ENCODE measurements at places on chromosomes 5 and 9. TPM values are rescaled to one million over a fixed set of nuclear protein-coding genes. Genes with fewer than 3 reads are reported as not detected.

Gene IRX1
- not detected for total RNA-seq

Gene OR13C5
- not detected for total RNA-seq

Gene LCN15
- 0.05 TPM for total RNA-seq

Gene NMUR2
- not detected for total RNA-seq

Gene TOR2A
- 8.2 TPM for total RNA-seq

Gene PFN3
- not detected for total RNA-seq

Gene PHF24
- total RNA-seq: 0.08 TPM

Gene ORM1
- total RNA-seq: 3.5 TPM

Gene GNA14
- total RNA-seq: 0.15 TPM

Gene PRR16
- not detected for total RNA-seq

Gene SYNPO
- 82.8 TPM for total RNA-seq

Gene FBN2
- 0.08 TPM for total RNA-seq

Gene HSPA4
- 247 TPM for total RNA-seq

Gene KCTD16
- total RNA-seq: 0.08 TPM

Gene C5orf34
- total RNA-seq: 6.3 TPM

Gene PLEKHG4B
- total RNA-seq: 8.9 TPM

Gene SLC6A3
- 0.05 TPM for total RNA-seq

Gene KLHL3
- total RNA-seq: 1.9 TPM

Gene GFPT2
- 2.1 TPM for total RNA-seq

Gene TRPM3
- not detected for total RNA-seq

Gene SPATA31C1
- total RNA-seq: not detected

Gene DND1
- 1.8 TPM for total RNA-seq

Gene CD274
- 0.21 TPM for total RNA-seq

Data from Panc1 (cell line).